ENCODE measurements at places on chromosomes 6 and 20.

- H3K4me3 ChIP-seq = no peak overlapping the region
- no peak for DNase-seq
- H3K27me3 ChIP-seq = no peaks in the 10 kb centered on the region
- H3K27ac ChIP-seq = no peak overlapping the region
- H3K4me1 ChIP-seq = peaks cover 5% of the 10 kb centered on the region
These were observed 40.5 kb downstream of the HLA-F start for GRCh38 chr6:29763491-29764289.

GRCh38 chr6:30885481-30885998 is 1.2 kb downstream of the DDR1 start:
- H3K36me3 ChIP-seq = peaks cover 16% of the 10 kb centered on the region
- H3K4me1 ChIP-seq = peaks cover 20% of the 10 kb centered on the region
- no peak overlapping the region for H3K27ac ChIP-seq
- H3K27me3 ChIP-seq = no peaks in the 10 kb centered on the region

DNA sequence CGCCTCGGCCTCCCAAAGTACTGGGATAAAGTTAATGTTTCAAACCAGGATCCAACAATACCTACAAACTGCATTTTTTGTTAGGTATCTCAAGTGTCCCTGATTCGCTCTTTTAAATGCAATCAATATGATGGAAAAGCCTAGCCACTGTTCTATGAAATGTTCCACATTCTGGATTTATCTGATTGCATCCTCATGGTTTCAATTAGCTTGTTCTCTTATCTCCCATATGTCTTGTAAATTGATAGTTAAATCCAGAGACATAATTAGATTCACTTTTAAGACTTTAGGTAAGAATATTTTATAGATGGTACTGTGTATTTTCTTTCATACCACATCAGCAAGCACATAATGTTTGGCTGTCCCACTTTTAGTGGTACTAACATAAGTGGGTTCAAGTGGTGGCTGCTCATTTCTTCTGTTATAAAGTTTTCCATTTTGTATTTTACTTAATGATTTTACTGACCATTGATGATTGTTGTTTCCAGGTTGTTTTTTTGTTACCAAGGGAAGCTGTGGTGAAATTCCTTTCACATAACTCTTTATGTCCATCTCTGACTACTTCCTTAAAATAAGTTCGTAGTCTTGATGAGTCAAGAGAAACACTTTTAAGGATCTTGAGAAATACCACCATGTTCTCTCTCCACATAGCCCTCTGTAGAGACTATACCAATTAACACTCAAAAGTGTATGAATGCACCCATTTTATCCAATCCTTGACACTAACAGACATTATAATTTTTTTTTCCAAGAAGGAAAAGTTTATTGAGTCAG is 40.5 kb downstream of the RNGTT start:
- no peak for DNase-seq
- no peaks in the 10 kb centered on the region for H3K27me3 ChIP-seq
- no peaks in the 10 kb centered on the region for H3K4me1 ChIP-seq
- no peak overlapping the region for H3K27ac ChIP-seq

- no peaks in the 10 kb centered on the region for H3K36me3 ChIP-seq
- no peak overlapping the region for H3K4me3 ChIP-seq
- H3K4me1 ChIP-seq = no peaks in the 10 kb centered on the region
- H3K27ac ChIP-seq = no peak overlapping the region
- no peak for DNase-seq
- H3K27me3 ChIP-seq = no peaks in the 10 kb centered on the region
These were observed 259.3 kb downstream of the KIF16B start for GRCh38 chr20:16313917-16314316.

GRCh38 chr20:51372176-51372803 is 170.2 kb downstream of the NFATC2 start:
- DNase-seq = peak; percentile 72
- H3K36me3 ChIP-seq = no peaks in the 10 kb centered on the region
- H3K27me3 ChIP-seq = no peaks in the 10 kb centered on the region
- H3K4me1 ChIP-seq = no peaks in the 10 kb centered on the region
- no peak overlapping the region for H3K4me3 ChIP-seq
